ENCODE measurements at places on chromosomes 4 and X. TPM values are rescaled to one million over a fixed set of nuclear protein-coding genes. Genes with fewer than 3 reads are reported as not detected.

Gene ASB9
- total RNA-seq = 2.2 TPM

Gene CPXCR1
- not detected for total RNA-seq

Gene F8A3
- total RNA-seq = 7.5 TPM

Gene PRRG3
- total RNA-seq = 1.3 TPM

Gene SOWAHB
- 5.3 TPM for total RNA-seq

Gene XAGE1A
- not detected for total RNA-seq

Gene RIPPLY1
- 0.66 TPM for total RNA-seq

- no peak for DNase-seq
- no peak overlapping the region for H3K4me3 ChIP-seq
- no peaks in the 10 kb centered on the region for H3K27me3 ChIP-seq
- H3K27ac ChIP-seq = no peak overlapping the region
- no peaks in the 10 kb centered on the region for H3K4me1 ChIP-seq
These were observed 24.2 kb downstream of the ATP5ME start for GRCh38 chr4:649751-650310.

GRCh38 chr4:67746797-67747495 lies 7.2 kb downstream of the GNRHR start:
- no peaks in the 10 kb centered on the region for H3K36me3 ChIP-seq
- no peak for DNase-seq
- H3K4me1 ChIP-seq = no peaks in the 10 kb centered on the region
- H3K27me3 ChIP-seq = no peaks in the 10 kb centered on the region

DNA sequence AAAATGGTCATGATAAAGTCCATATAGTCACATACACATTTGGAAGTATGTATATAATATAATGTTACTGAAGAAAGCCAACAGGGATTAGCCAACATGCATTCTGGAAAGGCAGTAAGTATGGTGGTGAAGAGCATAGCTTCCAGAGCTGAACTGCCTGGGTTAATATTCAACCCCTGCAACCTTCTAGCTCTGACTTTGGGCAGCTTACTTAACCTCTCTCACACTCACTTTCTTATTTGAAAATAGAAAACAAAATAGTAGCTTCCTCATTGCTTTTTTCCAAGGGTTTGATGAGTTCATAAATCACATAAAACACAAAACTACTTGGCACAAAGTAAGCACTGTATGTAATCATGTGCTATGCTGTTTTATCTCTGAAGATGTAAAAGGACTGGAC lies 216.4 kb downstream of the CHIC2 start:
- H3K4me3 ChIP-seq = no peak overlapping the region
- no peaks in the 10 kb centered on the region for H3K27me3 ChIP-seq
- DNase-seq = no peak
- H3K4me1 ChIP-seq = no peaks in the 10 kb centered on the region
- H3K36me3 ChIP-seq = no peaks in the 10 kb centered on the region
- H3K27ac ChIP-seq = no peak overlapping the region

GRCh38 chr4:38660838-38661237 lies 3.2 kb upstream of the KLF3 start:
- H3K36me3 ChIP-seq = no peaks in the 10 kb centered on the region
- no peaks in the 10 kb centered on the region for H3K27me3 ChIP-seq
- H3K27ac ChIP-seq = no peak overlapping the region
- H3K4me3 ChIP-seq = no peak overlapping the region

GRCh38 chr4:6325788-6326290 lies 56.2 kb downstream of the WFS1 start:
- H3K4me3 ChIP-seq = no peak overlapping the region
- H3K27me3 ChIP-seq = peaks cover 12% of the 10 kb centered on the region
- H3K4me1 ChIP-seq = no peaks in the 10 kb centered on the region
- no peaks in the 10 kb centered on the region for H3K36me3 ChIP-seq
- no peak for DNase-seq

- no peaks in the 10 kb centered on the region for H3K27me3 ChIP-seq
- no peak for DNase-seq
- no peak overlapping the region for H3K27ac ChIP-seq
- no peaks in the 10 kb centered on the region for H3K36me3 ChIP-seq
- no peaks in the 10 kb centered on the region for H3K4me1 ChIP-seq
- no peak overlapping the region for H3K4me3 ChIP-seq
These were observed 190.3 kb downstream of the DHX15 start for GRCh38 chr4:24394041-24394440.

- no peak within 1 kb of the TSS for H3K27ac ChIP-seq
- no peaks in the 10 kb centered on the region for H3K4me1 ChIP-seq
- H3K36me3 ChIP-seq = no peaks in the 10 kb centered on the region
- DNase-seq = no peak
These were observed at the start of gene GABRA4 for GRCh38 chr4:46993075-46994006. GABRA4 (minus strand) TSS chr4:46993581; CDS start chr4:46993424, 157 bp downstream.

GRCh38 chr4:67038228-67038566 lies 507.1 kb downstream of the CENPC start:
- H3K36me3 ChIP-seq = no peaks in the 10 kb centered on the region
- no peaks in the 10 kb centered on the region for H3K27me3 ChIP-seq
- no peak overlapping the region for H3K27ac ChIP-seq
- H3K4me3 ChIP-seq = no peak overlapping the region
- H3K4me1 ChIP-seq = no peaks in the 10 kb centered on the region

DNA sequence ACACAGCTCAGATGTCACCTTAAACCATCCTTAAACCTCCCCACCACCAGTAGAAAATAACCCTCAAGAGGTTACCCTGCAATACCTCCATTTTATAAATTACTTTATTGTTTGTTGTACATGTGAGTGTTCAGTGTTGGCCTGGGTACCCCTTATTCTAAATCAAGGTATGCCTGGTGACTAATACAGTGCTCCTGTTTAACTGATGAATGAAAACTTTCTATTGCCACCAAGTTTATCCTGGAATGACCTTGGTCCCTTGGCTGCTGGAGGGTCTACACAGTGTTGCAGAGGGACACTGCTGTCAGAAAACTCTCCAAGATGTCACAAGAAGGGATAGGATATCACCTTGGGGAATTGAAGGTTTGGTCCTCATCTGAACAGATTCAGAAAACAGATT lies 7.3 kb upstream of the TXLNG start:
- H3K27me3 ChIP-seq = no peaks in the 10 kb centered on the region
- peak overlapping the region; percentile 0 for H3K27ac ChIP-seq
- H3K36me3 ChIP-seq = no peaks in the 10 kb centered on the region
- no peak overlapping the region for H3K4me3 ChIP-seq

GRCh38 chr4:114866901-114867670 lies 246.3 kb downstream of the NDST4 start:
- H3K27me3 ChIP-seq = no peaks in the 10 kb centered on the region
- no peak overlapping the region for H3K27ac ChIP-seq
- DNase-seq = no peak
- no peaks in the 10 kb centered on the region for H3K36me3 ChIP-seq
- no peak overlapping the region for H3K4me3 ChIP-seq

GRCh38 chr4:75036046-75036830 lies 103.3 kb downstream of the PARM1 start:
- no peaks in the 10 kb centered on the region for H3K27me3 ChIP-seq
- H3K4me1 ChIP-seq = no peaks in the 10 kb centered on the region
- no peak overlapping the region for H3K27ac ChIP-seq
- H3K4me3 ChIP-seq = no peak overlapping the region

DNA sequence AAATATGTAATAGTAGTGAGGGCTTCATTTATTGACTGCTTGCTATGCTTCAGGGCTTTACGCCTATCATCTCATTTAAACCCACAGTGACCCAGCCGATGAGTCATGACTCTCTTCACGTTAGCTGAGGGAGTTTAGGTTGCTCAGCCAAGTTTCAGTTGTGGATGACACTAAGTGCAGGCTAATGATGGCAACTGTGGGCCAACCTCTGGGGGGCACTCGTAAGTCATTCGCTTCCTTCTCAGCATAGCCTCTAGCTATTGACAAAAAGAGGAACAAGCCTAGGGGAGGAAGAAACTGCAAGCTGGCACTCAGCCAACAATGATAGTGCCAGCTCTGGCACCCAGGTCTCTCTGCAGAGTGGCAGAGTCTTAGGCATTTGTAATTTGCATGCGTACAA lies 325.0 kb downstream of the ARHGAP10 start:
- DNase-seq = no peak
- H3K27ac ChIP-seq = no peak overlapping the region
- H3K4me3 ChIP-seq = no peak overlapping the region
- no peaks in the 10 kb centered on the region for H3K4me1 ChIP-seq
- H3K36me3 ChIP-seq = no peaks in the 10 kb centered on the region
- no peaks in the 10 kb centered on the region for H3K27me3 ChIP-seq

GRCh38 chrX:20309806-20310205 lies 43.1 kb upstream of the RPS6KA3 start:
- H3K4me3 ChIP-seq = no peak overlapping the region
- no peak overlapping the region for H3K27ac ChIP-seq
- no peaks in the 10 kb centered on the region for H3K27me3 ChIP-seq
- no peaks in the 10 kb centered on the region for H3K36me3 ChIP-seq
- no peaks in the 10 kb centered on the region for H3K4me1 ChIP-seq
- DNase-seq = no peak

- H3K4me3 ChIP-seq = peak overlapping the region; percentile 65
- no peaks in the 10 kb centered on the region for H3K36me3 ChIP-seq
- peak overlapping the region; percentile 92 for H3K27ac ChIP-seq
- H3K4me1 ChIP-seq = no peaks in the 10 kb centered on the region
These were observed 587 bp downstream of the TIMM8A start for GRCh38 chrX:101347859-101348451.

DNA sequence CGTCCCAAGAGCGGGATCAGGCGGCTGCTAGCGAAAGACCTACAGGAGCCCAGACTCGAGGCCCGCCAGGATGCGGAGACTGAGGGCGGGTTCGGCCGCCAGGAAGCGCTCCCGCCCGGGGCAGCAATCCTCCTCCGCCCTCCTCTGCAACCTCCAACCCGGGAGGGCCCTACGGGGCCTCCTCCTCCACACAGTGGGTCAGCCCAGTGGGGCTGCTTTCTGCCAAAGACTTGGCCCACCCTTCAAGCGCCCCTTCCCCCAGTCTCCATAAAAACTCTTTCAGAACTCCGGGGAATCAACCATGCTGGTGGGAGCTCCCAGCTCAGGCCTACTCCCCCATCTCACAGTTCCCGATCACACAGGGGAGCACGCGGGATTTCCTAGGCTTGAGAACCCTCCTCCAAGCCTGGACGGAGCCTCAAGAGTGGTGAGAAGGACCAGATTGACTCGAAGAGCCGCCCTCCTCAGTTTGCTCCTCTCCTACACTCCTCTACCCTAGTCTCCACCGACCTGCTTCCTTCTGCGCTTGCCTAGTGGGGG lies 77.5 kb downstream of the RLIM start:
- no peaks in the 10 kb centered on the region for H3K36me3 ChIP-seq
- H3K4me3 ChIP-seq = peak overlapping the region; percentile 46
- peaks cover 65% of the 10 kb centered on the region for H3K27me3 ChIP-seq
- peak overlapping the region; percentile 86 for H3K27ac ChIP-seq
- no peak for DNase-seq

- DNase-seq = no peak
- H3K27me3 ChIP-seq = no peaks in the 10 kb centered on the region
- H3K27ac ChIP-seq = no peak overlapping the region
- H3K36me3 ChIP-seq = no peaks in the 10 kb centered on the region
- no peaks in the 10 kb centered on the region for H3K4me1 ChIP-seq
- no peak overlapping the region for H3K4me3 ChIP-seq
These were observed 27.6 kb upstream of the GTPBP6 start for GRCh38 chrX:346034-346813.

DNA sequence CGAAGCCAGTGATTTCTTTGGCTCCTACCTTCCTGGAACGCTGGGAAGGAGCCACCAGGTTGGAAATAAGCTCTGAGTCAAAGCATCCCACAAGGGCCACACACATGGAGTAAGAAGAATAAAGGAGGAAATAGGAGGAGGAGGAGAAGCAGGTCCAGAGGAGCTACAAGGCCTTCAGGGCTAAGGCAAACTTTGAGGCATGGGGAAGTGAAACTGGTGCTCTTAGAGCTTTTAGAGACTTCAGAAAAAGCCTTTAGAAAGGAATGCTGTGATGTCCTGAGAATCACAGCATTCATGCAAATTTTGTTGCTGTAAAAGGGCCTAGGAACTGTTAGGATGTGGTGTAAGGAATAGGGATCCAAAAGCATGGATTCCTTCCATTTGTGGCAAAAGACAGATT lies 135.9 kb upstream of the ARHGEF9 start:
- H3K36me3 ChIP-seq = no peaks in the 10 kb centered on the region
- no peaks in the 10 kb centered on the region for H3K4me1 ChIP-seq
- peaks cover 10% of the 10 kb centered on the region for H3K27me3 ChIP-seq
- no peak overlapping the region for H3K4me3 ChIP-seq
- no peak for DNase-seq
